ENCODE measurements at places on chromosomes 3 and 15.

DNA sequence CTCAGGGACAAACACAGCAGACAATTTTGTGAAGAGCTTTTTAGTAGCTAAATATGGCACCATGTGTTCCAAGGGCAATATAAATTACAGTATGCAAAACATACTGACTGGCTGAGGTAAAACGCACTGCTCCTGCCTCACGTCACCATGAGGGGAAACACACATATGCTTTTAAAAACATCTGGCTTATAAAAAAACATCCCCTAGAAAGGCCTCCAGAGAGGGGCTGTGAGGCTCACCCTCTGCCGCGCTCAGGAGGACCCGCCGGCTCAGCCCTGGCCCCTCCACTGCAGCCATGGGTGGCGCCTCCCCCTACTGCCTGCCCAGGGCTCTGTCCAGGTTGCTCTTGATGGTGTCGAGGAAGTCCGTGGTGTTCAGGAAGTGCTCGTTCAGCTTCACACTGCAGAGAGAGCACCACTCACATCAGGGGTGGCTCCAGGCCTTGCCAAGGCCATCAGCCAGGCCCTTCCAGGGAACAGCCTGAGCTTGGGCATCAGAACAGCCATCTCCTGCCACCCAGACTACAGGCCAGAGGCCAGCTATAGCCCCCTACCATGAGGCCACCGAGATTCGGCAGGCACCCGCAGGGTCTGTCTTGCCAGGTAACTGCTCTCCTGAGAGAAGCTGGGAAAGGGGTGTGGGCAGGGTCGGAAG is 18.2 kb downstream of the IDH2 start:
- no peak for DNase-seq

DNA sequence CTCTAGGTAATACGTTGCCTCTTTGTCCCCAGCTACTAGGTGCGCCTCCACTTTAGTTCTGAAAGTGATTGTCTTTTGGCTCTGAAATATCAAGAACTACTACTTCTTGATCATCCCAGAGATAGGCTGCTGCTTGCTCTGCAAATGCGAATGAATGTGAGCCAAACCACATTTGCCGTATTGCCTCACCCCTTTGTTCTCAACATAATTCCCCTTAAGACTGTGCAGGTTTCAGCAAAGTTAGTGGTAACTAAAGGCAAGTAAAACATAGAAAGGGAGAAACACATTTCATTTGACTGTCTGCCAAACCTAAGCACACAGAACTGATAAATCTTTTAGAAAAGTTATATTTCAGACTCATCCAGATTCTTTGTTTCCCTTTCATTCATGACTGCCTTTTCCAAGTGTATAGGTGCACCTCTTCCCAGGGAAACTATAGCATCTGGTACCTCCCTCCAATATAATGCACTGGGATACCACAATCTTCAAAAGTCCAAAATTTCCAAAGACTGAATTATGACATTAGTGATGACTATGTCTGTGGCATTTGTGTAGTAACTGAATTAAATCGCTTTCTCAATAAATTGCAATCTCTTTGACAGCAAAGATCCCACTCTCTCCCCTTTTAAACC is 720.6 kb upstream of the CBLB start:
- no peak for DNase-seq

DNA sequence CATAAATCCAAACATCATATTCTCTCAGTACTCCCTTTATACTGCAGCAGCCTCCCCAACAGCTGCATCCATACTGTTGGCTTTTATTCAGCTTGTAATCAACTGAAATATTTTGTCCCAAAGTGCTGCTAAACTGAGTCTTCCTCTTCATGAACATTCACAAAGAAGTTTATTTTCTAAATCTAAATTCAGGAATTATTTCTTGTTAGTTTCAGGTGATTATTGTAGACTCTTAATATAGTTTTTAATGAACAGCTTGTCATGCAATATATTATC is 269.3 kb upstream of the UBE2E2 start:
- no peak for DNase-seq

GRCh38 chr3:15755181-15755580 is 42.6 kb downstream of the ANKRD28 start:
- DNase-seq: no peak

GRCh38 chr15:55742498-55742926 is 440 bp downstream of the PRTG start:
- DNase-seq: no peak

- DNase-seq: no peak
Observed at GRCh38 chr15:25775317-25775912, 87.7 kb downstream of the ATP10A start.

- no peak for DNase-seq
Observed at GRCh38 chr3:3552761-3553160, 246.5 kb upstream of the LRRN1 start.

Measured in NCI-H1092 (cell line).